Activated CD4-positive, alpha-beta T cell treated with anti-CD3 and anti-CD28 coated beads, Interleukin-2, Interleukin-4, amounts not matched to agents 100 ng/mL and 50 ng/mL, durations not matched to agents 16 hours and 8 hours (primary cell): ENCODE measurements at places on chromosomes 6 and 20.

DNA sequence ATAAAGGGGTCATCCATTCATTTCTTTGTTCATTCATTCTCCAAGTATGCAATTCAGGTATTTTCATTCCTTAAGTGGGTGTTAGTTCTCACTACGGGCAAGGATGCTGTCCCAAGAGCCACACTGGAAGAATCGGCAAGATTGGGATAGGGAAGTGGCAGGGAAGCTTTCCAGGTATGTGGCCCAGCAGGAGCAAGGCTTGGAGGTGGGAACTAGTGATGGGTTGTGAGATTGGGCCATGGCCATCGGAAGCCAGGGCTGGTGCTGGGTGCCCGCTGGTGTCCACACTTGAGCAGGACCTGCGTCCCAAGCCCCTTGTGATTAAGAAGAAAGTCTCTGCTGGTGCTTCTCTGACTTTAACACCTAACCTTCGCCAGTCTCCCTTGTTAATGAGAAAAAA, 15.1 kb downstream of the VSTM2L start:
- no peak for DNase-seq

GRCh38 chr6:43402820-43403219, 24.5 kb upstream of the ABCC10 start:
- DNase-seq = no peak

DNA sequence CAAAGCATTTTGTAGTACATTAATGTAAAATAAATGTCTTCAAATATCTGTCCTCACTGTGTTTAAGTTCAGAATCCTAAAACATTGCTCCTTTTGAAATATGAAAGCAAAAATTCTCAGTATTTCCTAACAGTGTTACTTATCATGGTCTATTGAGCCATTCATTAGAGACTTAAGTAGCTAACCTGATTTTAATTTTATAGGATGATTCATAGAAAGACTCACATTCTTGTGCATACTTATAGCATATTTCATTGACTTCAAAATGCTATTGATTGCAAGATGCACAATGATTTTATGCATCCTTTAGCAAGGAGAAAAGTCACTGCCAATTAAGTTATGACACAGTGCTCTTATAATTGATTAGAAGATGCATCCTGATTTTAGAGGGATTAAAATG, 85.7 kb downstream of the HIVEP1 start:
- no peak for DNase-seq

DNA sequence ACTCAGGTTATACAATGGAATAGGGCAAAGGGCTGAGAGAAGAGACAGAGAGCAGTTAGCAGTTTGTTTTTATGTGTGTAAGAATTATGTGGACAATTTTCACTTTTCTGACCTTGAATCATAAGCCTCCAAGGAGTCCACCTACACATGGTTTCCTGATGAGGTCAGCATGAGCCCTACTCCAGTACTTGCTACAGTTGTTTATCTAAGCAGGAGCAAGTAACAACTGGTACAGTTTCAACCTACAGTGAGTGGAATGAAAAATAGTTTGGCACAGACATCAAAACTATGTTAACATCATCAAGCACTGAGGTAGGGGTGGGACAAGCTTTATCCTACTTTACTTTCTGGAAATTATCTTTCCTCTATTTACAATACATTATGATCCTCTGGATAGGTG, 426.7 kb upstream of the ID4 start:
- DNase-seq = no peak
